ENCODE measurements at places on chromosomes 11 and 22. TPM values are rescaled to one million over a fixed set of nuclear protein-coding genes. Genes with fewer than 3 reads are reported as not detected.

The KCNJ11 gene
- total RNA-seq = 0.24 TPM

DNA sequence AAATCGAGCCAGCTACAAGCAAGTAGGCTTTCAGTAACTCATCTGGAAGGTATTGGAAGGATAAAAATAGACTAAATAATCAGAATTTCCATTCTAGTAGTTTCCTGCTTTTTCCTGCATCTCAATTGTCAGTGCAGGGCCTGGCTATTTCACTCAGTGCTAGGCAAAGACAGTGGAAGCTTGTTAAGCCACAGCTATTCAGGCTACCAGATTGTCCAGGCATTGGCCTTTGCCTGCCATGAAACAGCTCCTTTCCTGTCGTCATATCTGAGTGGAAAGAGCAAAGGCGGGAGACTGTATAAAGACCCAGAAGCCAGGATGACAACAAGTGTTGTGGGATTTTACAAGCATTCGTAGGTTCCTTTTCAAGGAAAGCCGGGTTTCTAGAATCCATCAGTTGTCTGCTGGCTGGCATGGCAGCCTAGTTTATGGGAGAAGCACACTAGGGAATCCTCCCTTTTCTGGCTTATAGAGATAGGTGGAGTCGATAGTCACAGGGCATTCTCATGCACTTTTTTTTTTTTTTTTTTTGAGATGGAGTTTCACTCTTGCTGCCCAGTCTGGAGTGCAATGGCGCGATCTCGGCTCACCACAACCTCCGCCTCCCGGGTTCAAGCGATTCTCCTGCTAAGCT, 2.0 kb upstream of the TNRC6B start:
- no peak for DNase-seq
- H3K4me3 ChIP-seq = no peak overlapping the region
- peak overlapping the region; percentile 16 for H3K27ac ChIP-seq
- peaks cover 23% of the 10 kb centered on the region for H3K4me1 ChIP-seq
- no peaks in the 10 kb centered on the region for H3K27me3 ChIP-seq

DNA sequence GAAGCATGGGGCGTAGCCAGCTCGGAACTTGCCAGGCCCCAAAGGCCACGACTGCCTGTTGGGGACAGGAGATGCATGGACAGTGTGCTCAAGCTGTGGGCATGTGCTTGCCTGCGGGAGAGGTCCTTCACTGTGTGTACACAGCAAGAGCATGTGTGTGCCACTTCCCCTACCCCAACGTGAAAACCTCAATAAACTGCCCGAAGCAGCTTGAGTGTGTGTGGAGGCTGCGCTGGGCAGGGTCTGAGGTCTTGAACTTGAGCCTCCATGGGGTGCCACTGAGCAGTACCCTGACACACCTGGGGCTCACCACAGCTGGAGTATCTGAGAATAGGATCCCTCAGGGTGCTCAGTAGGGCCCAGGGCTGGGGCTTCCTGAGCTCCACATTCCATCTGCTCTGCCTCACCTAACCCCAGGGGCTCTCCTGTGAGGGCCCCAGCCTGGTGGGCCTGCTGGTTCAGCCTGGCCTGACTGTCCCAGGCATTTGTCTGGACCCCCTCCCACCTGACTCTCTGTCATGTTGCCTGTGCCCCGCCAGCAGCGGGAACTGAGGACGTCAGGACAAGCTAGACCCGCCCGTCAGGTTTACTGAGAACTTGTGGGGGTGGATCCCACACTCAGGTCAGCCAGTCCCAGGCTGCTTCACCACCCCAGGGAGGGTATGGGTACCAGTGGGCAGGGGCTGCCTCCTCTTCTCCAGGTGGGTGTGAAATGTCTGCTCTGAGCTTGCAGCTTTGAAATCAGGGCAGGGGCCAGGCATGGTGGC, 3.2 kb downstream of the RASSF7 start:
- H3K27me3 ChIP-seq = no peaks in the 10 kb centered on the region
- DNase-seq = no peak
- H3K27ac ChIP-seq = no peak overlapping the region
- H3K4me1 ChIP-seq = peaks cover 18% of the 10 kb centered on the region
- no peak overlapping the region for H3K4me3 ChIP-seq
- no peaks in the 10 kb centered on the region for H3K36me3 ChIP-seq

DNA sequence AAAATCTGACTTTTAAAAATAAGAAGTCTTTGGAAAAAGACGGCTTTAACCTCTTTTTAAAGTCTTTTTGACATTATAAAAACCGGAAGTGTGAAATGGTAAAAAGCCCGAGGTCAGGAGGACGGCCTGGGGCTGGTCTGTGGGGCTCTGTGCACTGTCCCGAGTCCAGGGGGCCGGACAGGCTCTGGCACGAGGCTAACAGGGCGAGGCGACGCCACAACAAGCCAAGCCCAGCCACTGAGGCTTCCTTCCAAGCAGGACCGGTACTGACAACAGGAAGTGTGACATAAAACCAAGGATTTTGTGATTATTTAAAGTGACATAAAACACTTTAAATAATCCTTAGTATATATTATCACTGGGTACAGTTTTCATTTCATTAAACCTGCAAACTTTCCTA, 39.2 kb downstream of the BRD1 start:
- peak overlapping the region; percentile 12 for H3K4me3 ChIP-seq
- H3K27ac ChIP-seq = peak overlapping the region; percentile 72
- no peaks in the 10 kb centered on the region for H3K27me3 ChIP-seq
- H3K4me1 ChIP-seq = peaks cover 22% of the 10 kb centered on the region
- H3K36me3 ChIP-seq = peaks cover 72% of the 10 kb centered on the region

DNA sequence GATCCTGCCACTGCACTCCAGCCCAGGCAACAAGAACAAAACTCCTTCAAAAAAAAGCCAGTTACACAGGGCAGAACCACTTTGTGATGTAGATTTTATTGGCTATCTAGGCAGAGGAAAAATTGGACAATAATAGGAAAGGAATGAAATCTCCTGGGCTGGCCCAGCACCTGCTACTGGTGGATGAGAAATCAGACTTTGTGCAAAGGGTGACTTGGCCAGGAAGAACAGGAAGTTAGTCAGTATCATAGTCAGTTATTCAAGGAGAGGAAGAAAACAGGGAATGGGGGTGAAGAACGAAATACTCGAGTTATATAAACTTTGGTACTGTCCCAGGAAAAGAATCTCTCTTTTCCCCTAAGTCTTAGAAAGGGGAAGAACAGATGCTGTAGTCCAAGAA, 11.0 kb upstream of the SPTBN2 start:
- H3K4me3 ChIP-seq = no peak overlapping the region
- DNase-seq = no peak
- H3K4me1 ChIP-seq = no peaks in the 10 kb centered on the region
- H3K27ac ChIP-seq = no peak overlapping the region
- no peaks in the 10 kb centered on the region for H3K36me3 ChIP-seq

The NTM gene
- not detected for total RNA-seq

GRCh38 chr22:22061085-22062077, 78.8 kb upstream of the TOP3B start:
- no peaks in the 10 kb centered on the region for H3K27me3 ChIP-seq
- H3K4me1 ChIP-seq = no peaks in the 10 kb centered on the region
- no peak overlapping the region for H3K4me3 ChIP-seq
- no peak for DNase-seq

The SORL1 gene
- 179 TPM for total RNA-seq

DNA sequence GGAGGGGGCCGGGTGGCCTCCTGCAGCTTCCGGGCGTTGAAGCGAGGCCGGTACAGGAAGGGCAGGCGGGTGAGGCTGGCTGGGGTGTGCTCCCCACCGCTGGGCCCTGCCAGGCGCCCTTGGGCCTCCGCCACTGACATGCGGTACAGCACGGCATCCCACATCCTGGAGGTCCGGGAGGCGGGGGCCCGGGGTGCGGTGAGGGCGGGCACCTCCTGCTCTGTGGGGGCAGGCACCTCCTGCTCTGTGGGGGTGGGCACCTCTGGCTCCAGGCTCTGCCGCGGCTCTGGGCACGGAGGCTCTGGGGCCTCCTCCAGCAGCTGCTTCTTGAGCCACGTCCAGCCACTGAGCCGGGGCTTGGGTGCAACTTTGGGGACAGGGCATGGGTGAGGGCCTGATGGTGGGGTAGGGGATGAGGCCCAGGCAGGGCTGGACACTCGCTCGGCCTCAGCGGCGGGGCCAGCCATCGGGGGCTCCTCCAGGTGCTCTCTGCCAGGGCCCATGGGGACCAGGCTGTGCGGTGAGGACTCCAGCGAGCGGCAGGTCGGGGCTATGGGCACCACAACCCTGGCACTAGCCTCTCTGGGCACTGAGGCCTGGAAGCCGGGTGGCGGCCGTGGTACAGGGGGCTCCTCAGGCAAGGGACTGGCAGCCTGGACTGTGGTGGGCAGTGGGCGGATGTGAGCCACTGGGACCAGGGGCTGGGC, 2.3 kb downstream of the PRR33 start:
- H3K36me3 ChIP-seq = peaks cover 18% of the 10 kb centered on the region
- H3K4me1 ChIP-seq = peaks cover 33% of the 10 kb centered on the region
- DNase-seq = peak; percentile 83

The FAM180B gene
- total RNA-seq = not detected

The MS4A5 gene
- not detected for total RNA-seq

The OR10A2 gene
- 0.05 TPM for total RNA-seq

DNA sequence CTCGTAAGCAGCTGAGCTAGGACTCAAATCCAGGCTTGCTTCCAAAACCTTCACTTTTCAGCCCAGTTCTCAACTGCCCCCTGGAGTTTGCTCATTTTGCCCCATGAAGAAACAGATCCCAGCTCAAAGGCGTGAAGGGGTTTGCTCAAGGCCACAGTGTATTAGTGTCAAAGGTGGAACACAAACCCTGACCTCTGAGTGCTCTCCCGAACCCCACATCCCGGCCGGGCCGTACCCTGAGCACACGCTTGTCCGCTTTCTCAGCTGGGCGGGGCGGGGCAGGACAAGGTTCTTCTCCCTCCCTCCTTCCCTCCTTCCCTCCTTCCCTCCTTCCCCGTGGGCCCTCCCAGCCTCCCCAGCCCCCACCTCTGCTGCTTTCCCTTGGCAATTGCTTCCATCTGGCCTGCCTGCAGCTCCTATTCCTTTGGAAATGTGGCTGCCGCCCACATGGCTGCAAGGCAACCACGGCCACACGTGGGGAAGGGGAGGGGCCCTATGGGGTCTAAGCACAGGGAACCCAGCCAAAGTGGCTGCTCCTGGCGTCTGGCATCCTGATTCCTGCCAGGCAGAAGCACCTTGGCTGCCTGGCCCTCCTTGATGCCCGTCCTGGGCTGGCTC, 4.1 kb downstream of the ST3GAL4 start:
- H3K4me1 ChIP-seq = peaks cover 6% of the 10 kb centered on the region
- no peak overlapping the region for H3K4me3 ChIP-seq
- no peak overlapping the region for H3K27ac ChIP-seq
- DNase-seq = no peak
- no peaks in the 10 kb centered on the region for H3K27me3 ChIP-seq

DNA sequence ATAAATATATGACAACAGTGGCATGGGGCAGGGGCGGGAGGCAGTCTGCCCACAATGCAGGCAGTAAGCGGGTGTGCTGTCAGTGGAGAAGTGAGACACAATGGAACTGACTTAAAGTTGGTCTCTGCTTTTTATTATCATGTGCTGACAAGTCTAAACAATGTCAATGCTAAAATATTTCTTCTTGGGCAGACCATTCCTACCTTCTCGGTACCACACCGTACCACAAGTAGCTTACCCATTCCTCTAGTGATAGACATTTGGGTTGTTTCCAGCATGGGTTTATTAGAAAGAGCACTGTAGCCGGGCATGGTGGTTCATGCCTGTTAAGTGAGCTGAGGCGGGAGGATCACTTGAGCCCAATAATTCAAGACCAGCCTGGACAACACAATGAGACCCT, 2.6 kb upstream of the CHADL start:
- no peaks in the 10 kb centered on the region for H3K27me3 ChIP-seq
- no peak overlapping the region for H3K4me3 ChIP-seq
- no peak overlapping the region for H3K27ac ChIP-seq

GRCh38 chr11:99343117-99343516, 322.4 kb downstream of the CNTN5 start:
- no peak overlapping the region for H3K27ac ChIP-seq
- H3K36me3 ChIP-seq = no peaks in the 10 kb centered on the region
- H3K4me1 ChIP-seq = no peaks in the 10 kb centered on the region
- DNase-seq = no peak
- H3K27me3 ChIP-seq = no peaks in the 10 kb centered on the region
- no peak overlapping the region for H3K4me3 ChIP-seq

The NRXN2 gene
- 0.23 TPM for total RNA-seq

- H3K4me3 ChIP-seq = no peak overlapping the region
- no peak overlapping the region for H3K27ac ChIP-seq
- H3K27me3 ChIP-seq = no peaks in the 10 kb centered on the region
- H3K4me1 ChIP-seq = no peaks in the 10 kb centered on the region
- H3K36me3 ChIP-seq = no peaks in the 10 kb centered on the region
Observed at GRCh38 chr11:112348480-112349029, 87.9 kb upstream of the PLET1 start.

The ZNF74 gene
- total RNA-seq = 8.7 TPM

- H3K27me3 ChIP-seq = no peaks in the 10 kb centered on the region
- no peaks in the 10 kb centered on the region for H3K36me3 ChIP-seq
- peak; percentile 78 for DNase-seq
Observed at GRCh38 chr11:45771193-45771565, 33.8 kb upstream of the SLC35C1 start.

Data from naive thymus-derived CD4-positive, alpha-beta T cell (primary cell).